ENCODE measurements at places on chromosomes 5 and 9.

DNA sequence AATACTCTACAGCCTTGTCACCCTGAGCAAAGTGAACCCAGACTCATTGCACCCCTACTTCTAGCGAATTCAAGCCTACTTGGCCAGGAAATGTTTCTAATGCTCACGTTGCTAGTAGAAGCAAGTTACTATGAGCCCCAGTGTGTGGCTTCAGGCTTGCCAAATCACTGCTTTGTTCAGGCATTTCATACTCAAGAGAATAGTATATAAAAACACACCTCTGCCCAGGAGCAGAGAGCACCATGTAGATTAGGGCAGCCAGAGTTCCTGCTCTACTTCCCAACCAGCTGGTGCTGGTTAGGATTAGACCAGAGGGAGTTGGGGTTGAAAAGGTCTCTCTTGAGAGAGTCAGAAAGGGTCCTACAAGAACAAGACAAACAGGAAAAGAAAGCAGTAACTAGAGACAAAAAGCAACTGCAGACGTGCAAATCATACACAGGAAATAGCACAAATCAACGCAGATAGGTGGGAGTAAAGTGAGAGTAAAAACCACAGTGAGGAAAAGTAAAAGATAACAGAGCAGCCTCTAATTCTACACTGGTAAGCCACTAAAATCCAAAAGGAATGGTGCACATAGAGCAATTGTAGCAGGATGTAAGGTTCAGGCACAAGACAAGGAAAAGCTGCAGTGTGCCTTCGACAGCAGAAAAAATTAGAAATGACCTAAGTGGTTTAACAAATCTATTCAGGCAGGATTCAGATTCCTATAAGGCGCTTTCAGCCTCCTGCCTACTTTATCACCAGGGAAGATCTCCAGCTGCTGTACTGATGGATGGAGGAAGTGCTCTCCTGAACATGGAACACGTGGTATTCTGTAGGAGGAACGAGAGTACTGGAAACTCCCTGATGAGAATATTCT, 49.6 kb upstream of the KIF2A start:
- peak; percentile 2 for DNase-seq

GRCh38 chr5:80008995-80009765, 18.1 kb upstream of the MTX3 start:
- no peak for DNase-seq

GRCh38 chr5:179150011-179150410, 89.8 kb downstream of the ZNF354C start:
- DNase-seq = no peak

GRCh38 chr5:87116825-87117512, 150.7 kb upstream of the RASA1 start:
- DNase-seq = peak; percentile 24

DNA sequence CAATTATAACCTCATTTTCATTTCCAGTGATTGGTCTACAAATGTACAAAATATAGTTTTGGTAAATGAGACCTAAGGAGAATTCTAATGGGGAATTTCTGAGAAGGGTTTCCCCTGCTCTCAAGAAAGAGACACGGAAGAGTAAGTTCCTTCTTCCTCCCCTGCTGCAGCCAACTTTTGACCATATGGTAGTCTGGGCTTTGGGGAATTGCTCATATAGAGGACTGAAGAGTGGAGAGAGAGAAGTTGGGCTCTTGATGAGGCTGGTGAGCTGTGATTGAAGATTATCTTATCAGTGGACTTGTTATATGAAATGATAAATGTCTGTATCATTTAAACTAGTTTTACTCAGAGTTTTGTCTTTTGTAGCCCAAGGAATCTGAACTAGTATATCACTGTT, 4.3 kb upstream of the LNPEP start:
- DNase-seq = no peak

DNA sequence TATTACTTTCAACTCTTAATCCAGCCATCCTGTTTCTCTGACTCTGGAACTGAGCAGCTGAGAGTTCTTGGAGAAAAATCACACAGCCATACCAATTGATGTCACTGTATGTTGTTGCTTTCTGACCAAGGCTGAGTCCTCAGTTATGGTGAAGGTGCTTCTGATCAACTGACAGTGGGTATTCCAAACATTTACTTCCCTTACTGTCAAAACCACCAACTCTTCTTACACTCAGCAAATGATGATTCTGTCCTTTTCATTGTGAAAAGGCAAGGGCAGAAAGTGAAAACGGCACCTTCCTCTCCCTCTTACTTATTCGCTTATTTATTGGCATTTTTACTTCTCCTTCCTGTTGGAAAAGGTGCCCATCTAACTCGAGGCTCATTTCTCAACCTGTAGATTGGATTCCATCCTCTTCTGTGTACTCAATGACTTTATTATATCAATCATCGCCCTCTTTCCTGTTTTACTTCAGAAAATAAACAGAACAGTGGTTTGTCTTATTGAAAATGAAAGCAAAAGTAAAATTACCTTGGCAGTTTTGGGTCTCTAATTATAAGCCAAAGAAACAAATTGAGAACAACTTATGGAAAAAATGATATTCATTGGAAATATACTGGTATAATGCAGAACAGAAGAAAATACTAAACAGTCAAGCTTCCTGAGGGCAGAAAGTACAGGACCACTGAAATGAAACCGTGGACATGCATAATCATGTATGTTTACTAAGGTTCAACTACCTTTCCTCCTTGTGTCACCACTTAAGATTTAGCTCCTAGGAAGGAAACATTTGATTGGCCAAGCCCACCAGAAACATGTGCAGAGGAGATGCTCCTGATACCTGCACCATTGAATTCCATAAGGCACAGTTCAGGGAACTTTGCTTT, 104.5 kb upstream of the CHD1 start:
- no peak for DNase-seq

DNA sequence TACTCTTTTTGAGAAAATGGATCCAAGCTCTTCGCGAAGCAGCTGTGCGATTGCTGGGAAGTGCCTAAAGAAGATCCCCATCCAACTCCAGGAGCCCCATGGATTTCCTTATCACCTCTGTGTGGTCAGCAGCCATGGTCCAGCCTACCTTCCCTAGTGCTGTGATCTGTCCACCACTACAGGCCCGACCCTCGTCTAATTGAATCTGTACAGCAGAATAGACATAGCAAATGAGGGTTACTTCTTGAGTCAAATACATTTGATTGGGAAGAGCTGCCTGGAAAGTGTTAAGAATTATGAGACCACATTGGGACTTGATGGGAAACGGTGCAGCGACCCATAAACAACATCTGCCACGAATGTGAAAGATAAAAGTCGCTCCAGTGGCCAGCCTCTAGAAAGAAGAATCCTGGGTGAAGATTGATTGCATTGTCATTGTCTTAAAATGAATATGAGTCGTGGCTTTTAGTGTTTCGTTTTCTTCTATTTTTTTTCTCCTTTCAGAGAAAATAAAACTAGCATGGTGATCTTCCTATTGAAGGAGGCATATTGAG, 118.4 kb downstream of the PAM start:
- no peak for DNase-seq

Data from GM19239 (cell line).